ENCODE measurements at places on chromosomes 7 and 10.

GRCh38 chr10:74391786-74392185 is 240.8 kb downstream of the ADK start:
- DNase-seq = no peak

DNA sequence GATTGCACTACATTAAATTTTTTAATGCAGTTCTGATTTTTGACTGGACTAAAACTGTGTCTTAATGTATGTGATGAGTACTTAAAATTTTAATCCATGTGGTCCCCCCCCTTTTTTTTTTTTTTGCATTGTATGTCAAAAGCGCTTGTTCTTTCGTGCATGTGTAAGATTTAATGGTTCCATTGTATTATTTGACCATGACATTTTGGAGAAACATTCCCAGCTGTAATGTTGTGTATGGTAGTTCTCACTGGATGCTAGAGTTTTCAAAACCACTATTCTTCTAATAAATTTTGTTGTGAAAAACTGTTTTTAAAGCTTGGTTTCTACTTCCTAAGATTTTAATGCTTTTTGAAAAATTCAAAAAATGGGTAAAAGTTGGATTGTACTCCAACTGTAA is 132.0 kb downstream of the LCOR start:
- DNase-seq = no peak

DNA sequence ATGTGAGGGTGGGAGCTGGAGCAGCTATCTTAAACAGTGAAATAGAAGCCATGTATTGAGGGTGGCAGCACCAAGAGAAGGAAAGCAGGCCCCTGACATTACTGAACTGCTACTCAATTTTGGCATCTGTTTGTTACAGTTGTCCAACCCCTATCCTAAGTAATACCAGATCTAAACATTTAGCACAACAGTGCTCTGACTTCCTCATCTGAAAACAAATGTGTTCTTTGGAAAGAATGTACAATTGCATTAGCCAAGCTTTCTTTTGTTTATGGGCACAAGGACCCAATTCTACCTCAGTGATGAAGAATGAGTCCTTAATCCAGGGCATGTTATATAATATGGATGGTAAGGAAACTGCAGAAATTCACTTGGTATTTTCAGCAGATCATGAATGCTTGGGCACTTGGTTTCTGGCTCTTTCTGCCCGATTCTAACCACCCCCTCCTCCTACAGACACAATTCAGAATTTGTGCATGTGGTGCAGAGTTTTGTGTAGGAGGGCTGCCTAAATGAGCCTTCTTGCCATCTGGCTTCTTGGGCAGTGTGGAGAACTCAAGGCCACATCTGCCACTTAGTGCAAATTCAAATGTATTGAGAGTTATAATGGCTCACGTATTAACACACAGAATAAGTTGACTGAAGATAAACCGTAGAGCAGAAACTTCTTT is 36.9 kb upstream of the KMT2E start:
- DNase-seq = no peak

- no peak for DNase-seq
Measured at GRCh38 chr10:61409157-61409556, 44.0 kb downstream of the TMEM26 start.

GRCh38 chr7:116261904-116262303 is 51.6 kb downstream of the TES start:
- no peak for DNase-seq

DNA sequence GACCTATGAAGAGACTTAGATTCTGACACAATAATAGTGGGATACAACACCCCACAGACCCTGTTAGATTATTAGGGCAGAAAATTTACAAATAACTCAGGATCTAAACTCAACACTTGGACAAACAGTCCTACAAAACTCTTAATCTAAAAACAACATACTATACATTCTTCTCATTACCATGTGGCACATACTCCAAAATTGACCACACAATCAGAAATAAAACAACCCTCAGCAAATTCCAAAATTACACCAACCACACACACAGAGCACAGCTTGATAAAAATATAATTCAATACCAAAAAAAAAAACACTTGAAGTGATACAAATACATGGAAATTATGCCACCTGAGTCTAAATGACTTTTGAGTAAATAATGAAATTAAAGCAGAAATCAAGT is 7.8 kb downstream of the ZNF680 start:
- DNase-seq = no peak

All from CD4-positive, alpha-beta T cell (primary cell).